Stimulated activated CD4-positive, alpha-beta T cell treated with anti-CD3 and anti-CD28 coated beads, Interleukin-15, amount 100 ng/mL, for 48 hours (primary cell): ENCODE measurements at places on chromosomes 6 and 20.

DNA sequence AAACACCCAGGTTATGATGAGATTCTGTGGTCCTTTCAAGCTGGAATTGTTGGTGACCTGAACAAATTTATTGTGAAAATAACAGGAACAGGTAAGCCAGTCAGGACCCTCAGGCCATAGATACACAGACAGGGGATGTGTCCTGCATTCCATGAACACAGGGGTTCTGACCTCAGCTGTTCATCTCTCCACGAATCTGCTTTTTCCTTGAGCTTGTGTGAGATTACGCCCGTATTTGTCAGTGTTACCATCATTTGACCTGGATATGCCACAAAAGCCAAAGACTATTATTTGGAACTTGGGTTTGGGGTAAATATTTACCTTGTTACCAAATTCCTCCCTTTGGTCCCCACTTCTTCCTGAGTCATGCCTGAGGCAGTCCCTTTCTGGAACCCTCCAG lies 288.9 kb downstream of the PREX1 start:
- DNase-seq: no peak

DNA sequence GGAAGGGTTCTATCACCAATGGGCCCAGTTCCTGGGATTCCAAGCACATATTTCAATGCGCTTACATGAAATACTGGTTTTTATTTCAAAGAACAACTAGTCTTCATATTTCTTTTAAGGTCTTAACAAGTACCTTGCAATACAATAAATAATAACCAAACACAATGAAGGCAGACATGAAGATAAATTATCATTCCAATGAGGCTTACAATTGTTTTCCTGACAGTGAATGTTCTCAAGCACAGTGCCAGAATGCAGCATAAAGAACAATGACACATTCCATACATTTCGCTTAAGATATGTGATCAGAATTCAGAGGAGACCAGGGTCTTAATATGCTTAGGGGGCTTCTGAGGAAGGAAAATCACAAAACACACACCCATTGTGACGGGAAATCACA lies 26.3 kb downstream of the RAMACL start:
- DNase-seq: no peak

DNA sequence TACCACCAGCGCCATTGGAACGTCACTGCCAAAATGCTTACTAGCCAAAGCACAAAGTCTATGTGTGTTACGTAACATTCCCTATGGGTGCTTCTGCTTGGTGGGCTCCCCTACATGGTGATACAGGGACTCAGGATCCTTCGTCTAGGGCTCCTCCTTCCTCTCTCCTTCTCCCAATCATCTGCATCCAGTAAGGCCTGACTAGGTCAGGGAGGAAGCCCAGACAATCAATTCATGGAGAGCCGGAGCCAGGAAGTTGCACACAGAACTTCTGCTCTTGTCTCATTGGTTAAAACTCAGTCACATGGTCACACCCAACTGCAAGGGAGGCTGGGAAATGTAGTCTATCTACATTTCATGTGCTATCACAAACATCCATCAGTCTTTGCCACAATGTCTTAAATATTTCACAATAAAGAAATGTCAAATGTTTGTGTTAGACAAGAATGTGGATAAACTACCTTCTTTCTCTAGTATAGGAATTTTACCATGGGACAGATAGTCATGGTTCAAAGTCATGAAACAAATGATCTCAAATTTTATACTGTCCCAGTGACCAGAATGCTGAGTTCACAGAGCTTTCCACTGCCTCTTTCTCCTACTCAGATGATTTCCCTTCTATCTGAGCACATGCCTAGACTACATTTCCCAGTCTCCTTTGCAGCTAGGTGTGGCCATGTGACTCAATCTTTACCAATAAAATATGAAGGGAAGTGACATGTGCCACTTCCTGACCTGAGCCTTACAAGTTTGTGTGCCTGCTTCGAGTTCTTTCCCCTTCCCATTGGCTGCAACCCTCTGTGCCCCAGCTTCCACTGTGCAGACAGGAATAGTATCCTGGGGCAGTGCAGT lies 9.3 kb upstream of the KCNK15 start:
- DNase-seq: peak; percentile 9

- no peak for DNase-seq
These were observed 3.0 kb downstream of the YWHAB start for GRCh38 chr20:44888226-44889103.

- DNase-seq: no peak
These were observed 58.4 kb downstream of the HIVEP2 start for GRCh38 chr6:142886431-142887170.

GRCh38 chr20:20248620-20249200 lies 119.2 kb upstream of the INSM1 start:
- no peak for DNase-seq

DNA sequence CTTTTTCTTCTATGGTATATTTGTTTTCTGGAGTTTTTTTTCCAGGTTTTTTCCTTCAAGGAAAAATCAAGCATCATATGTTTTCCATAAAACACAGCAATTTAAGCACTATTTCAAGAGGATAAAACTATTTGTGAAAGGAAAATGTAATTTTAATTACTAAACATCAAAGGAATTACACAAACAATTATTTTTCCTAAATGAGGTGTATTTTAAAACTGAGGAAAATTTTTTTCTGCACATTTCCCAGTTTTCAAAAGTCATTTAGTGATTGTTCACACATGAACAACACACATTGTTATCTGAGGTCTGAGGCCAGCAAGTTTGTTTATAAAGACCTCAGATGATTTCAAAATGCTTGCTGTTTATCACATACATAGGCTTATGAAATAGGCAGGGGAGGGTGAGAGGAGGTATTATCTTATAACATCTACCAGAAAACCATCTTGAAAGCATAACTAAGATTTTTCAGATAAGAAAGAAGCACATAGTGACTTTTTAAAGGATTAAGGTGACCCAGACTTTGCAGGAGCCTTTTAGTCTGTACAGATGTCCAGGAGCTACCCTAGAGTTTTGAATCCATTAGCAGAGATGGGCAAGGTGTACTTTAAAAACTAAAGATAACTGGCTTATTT lies 381.6 kb downstream of the GJA1 start:
- no peak for DNase-seq

- no peak for DNase-seq
These were observed 388.1 kb downstream of the EPM2A start for GRCh38 chr6:145347216-145347615.

- DNase-seq: peak; percentile 42
These were observed 8.5 kb downstream of the CD164 start for GRCh38 chr6:109373762-109374161.

DNA sequence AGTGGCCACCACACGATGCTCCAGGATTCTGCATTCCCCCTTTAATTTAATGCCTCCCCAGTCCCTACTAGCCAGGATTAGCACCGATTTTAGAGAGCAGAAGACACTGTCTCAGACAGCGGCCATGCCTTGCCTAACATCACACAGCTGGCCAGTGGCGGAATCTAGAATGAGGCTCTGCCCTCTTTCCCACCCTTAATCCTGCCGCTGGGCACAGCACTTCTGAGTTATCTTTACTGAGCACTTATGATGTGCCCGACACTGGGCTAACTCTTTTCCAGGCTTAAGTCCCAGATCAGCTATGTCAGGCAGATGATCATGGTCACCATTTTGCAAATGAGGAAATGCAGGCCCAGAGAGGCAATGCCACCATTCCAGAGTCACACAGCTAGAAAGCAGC lies 5.6 kb upstream of the BPIFA2 start:
- no peak for DNase-seq

DNA sequence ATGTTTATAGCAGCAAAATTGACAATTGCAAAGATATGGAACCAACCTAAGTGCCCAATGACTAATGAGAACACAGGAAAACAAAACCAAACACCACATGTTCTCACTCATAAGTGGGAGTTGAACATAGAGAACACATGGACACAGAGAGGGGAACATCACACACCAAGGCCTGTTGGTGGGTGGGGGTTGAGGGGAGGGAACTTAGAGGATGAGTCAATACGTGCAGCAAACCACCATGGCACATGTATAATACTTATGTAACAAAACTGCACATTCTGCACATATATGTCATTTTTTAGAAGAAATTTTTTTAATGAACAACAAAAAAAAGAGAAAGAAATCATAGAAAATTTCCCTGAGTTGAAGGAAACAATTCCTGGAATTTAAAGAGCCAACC lies 3.9 kb downstream of the EPM2A start:
- no peak for DNase-seq

DNA sequence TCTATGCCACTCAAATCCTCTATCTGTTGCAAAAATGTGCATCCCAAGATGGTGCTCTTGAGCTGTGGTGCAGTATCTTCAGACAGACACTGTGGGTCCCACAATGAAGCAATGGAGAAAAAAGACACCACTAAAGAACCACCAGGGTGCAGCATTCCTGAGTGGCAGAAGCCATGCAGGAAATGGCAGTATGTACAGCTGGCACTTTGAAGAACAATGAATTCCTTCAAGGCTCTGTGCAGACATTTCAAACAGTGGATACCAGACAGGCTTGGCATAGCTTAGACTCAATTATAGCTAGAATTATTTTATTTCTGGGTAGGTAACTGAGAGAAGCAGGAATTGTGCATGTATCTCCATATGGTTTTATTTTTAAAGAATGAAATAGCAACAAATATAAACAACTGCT lies 24.0 kb upstream of the HDAC2 start:
- DNase-seq: no peak

GRCh38 chr6:119340796-119341487 lies 8.6 kb downstream of the MAN1A1 start:
- no peak for DNase-seq

DNA sequence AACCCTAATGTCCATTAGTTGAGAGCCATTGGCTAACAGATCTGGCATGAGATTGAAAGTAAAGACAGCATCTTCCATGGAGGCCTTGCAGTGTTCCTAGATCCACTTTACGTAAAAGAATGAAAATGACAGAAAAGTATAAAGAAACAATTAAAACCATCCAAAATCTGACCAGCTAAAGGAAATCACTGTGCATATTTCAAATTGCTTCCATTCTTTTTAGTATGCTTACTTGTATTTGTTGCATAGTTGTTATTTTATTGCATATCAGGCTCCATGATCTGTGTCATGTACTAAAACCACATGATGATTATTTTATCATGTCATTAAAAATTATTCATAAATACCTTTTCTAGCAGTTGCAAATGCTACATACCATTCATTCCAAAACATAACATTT lies 67.9 kb downstream of the GCLC start:
- no peak for DNase-seq

DNA sequence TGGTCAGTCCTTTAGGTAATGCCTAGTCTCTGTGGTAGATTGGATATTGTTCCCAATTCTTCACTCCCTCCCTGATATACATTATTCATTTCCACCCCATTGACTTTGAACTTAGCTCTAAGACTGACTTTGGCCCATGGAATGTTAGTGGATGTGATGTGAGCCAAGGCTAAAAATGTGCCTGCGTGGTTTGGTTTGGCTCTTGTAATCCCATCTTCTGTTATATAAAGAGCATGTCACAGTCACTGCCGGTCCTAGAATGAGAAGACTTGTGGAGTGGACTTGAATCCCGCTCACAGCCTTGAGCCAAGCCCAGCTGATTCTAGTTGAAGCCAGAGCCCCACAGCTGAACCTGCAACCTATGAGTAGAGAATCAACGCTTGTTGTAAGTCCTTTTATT lies 23.6 kb upstream of the DNAAF9 start:
- DNase-seq: no peak

GRCh38 chr20:63846128-63846771 lies 15.0 kb upstream of the ABHD16B start:
- DNase-seq: no peak

DNA sequence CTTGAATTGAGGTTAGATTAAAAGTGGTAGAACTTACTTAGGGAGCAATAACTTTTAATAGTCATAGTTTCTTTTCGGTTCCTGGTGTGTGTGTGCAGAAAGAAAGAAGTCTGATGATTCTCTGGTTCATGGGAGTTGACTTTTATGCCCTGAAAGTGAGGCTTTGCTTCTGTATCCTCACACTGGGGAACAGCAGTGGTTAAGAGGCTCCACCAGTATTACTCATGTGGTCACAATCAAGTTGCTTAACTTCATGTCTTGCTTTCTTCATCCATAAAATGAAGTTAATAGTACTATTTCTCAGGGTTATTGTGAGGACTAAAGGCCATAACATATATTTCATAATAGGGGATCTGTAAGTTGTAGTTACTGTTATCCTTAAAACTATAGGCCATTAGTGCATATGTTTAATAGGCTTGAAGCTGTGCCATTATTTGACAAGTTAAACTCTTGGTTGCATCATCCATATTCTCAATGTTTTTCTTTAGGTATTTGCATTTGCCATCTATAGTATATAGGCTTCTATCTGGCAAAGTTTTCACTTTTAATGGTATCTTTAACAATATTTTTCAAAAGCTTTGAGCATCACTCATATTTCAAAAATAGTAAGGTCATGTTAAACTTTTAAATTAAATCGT lies 262.4 kb downstream of the PLCB1 start:
- no peak for DNase-seq

GRCh38 chr6:89716532-89716931 lies 78.0 kb upstream of the LYRM2 start:
- no peak for DNase-seq

DNA sequence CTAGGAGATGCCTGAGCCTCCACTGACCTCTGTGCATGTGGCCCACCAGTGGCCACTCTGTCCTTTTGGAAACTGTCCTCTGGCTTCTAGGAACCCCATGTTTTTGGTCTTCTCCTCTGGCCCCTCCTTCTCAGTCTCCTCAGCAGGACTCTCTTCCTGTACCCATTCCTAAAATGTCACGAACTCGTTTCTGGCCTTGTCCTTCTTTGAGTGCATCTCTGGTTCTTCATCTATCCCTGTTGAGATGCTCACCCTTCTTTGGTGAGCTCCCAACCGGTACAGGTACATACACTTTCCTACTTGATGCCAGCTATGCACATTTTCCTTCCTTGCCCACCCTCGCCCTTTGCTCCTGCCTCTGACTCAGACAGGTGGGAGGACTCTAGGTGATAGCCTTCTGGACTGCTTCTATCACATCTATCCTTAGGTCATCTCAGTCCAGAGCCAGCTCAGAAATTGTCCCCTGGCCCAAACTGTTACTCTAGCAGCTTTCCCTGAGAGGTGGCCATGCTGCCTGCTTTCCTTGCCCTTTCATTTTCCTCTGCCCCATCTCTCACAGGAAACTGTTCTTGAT lies 14.8 kb upstream of the NNAT start:
- no peak for DNase-seq

- DNase-seq: no peak
These were observed 20.8 kb upstream of the TSPYL1 start for GRCh38 chr6:116300566-116300965.

GRCh38 chr20:12063106-12063684 lies 145.5 kb downstream of the BTBD3 start:
- DNase-seq: no peak

DNA sequence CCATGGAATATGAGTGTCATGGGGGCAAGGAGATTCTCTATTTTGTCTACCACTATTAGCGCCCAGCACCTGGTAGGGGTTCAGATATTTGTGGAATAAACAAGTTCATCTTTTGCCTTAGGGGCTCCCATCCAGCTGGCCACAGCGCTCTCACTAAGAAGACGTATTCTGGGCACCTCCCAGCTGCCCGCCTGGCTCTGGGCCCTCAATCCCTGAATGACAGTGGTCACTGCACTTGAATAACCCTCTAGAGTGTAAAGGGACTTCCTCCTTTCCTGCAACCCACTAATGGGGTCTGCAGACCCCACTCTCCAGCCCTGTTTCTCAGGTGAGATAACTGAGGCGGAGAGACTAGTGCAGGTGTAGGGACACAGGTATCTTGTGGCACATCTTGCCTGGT lies 36.2 kb downstream of the SNX5 start:
- DNase-seq: no peak
